ENCODE measurements at places on chromosomes 16 and 17.

DNA sequence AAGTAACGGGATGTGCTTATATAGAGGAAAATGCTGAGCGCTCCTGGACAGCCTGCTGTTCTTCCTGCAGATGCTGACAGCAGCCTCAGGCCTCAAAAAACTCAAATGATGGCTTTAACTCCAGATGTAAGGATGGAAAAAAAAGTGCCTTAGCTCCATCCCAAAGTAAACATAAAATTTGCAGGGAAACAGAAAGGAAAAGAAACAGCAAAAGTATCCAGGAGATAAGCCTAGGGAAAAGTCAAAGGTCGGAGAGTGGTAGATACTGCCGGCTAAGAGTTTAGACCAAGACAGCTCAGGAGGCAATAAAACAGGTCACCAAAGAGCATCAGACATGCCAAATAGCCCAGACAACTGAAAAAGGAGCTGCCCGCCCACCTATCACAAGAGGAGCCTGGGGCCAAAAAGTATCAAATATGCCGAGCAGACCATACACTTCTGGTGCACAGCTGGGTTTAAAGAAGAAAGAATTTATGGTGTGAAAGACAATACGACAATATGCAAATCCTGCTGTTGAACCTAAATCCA, 6.9 kb downstream of the KRT31 start:
- DNase-seq = no peak

- DNase-seq = no peak
These were observed 12.6 kb downstream of the CACNG1 start for GRCh38 chr17:67056746-67057490.

GRCh38 chr17:14038206-14038605, 31.1 kb upstream of the COX10 start:
- no peak for DNase-seq

GRCh38 chr16:72824761-72825160, 223.2 kb downstream of the ZFHX3 start:
- DNase-seq = no peak

GRCh38 chr17:4116516-4116915, 26.3 kb downstream of the ZZEF1 start:
- DNase-seq = no peak

- no peak for DNase-seq
These were observed 3.4 kb downstream of the MRTFB start for GRCh38 chr16:14074544-14074943.

DNA sequence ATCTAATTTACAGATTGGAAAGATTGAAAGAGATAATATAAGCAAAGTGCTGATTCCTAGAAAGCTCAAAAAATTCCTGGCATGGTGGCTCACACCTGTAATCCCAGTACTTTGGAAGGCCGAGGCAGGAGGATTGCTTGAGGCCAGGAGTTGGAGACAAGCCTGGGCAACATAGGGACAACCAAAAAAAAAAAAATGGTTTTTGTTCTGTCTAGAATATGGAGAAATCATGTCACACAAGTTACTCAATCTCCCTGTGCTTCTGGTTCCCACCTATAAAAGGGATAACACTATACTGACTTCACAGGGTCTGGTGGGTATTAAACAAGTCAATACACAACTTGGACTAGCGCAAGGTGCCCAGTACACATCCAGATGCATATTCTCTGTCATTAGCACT, 18.4 kb downstream of the ARHGAP17 start:
- no peak for DNase-seq

DNA sequence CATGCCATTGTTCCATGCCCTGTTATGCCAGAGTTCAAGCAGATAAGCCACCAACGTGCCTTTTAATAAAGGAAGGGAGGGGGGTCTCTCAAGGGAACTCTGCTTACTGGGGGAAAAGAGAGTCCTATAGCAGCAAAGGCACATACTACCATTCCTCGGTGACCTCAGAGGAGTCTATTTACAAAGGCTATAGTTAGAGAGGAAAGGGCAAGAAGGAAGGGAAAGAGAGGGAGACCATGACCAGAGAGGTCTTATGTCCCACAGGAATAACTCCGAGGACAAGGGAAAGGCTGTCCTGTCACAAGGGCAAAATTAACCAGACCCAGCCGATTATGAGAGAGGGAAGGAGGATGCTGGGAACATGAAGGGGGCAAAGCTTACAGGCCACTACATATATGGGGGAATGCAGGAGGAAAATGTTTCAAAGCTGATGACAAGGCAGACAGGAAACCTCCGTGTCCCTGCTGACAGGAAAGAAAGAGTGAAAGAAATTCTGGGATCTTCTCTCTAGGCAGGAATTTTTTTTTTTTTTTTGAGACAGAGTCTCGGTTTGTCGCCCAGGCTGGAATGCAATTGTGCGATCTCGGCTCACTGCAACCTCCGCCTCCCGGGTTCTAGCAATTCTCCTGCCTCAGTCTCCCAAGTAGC, 51.5 kb downstream of the HIC1 start:
- DNase-seq = no peak

DNA sequence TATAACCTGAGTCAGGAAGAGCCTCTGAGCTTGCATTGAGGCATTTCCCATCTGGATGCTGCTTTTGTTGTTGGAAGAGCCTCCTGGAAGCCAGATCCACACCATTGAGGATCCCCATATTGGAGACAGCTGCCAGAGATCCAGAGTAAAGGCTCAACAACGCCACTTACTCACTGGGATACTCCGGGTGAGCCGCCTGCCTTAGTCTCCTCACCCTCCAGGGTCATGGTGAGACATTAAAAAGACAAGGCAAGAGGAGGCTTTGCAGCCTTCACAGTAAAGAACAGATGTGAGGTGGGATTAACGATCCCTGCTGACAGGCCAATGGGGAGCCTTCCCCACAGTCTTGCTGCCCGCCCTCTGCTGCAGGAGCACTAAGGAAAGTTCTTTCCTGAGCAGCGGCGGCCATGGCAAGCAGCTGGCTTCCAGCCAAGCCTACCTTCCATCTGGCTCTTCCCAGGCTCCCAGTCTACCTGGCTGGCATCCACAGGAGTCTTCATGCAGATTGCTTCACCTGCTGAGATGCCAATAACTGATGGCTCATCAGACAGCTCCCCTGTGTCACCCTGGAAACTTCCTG, 198.5 kb downstream of the CYLD start:
- DNase-seq = no peak

DNA sequence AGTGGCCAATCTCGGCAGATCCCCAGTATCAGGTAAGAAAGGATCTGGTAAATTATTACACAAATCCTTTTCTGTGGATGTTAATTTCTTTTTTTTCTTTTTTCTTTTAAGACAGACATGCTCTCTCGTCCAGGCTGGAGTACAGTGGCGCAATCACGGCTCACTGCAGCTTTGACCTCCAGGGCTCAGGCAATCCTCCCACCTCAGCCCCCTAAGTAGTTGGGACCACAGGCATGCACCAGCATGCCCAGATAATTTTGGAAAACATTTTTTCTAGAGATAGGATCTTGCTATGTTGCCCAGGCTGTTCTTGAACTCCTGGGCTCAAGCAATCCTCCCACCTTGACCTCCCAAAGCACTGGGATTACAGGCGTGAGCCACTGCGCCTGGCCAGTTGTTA, 54.0 kb downstream of the GAS7 start:
- DNase-seq = no peak

- no peak for DNase-seq
These were observed 2.9 kb downstream of the CRHR1 start for GRCh38 chr17:45787044-45787443.

GRCh38 chr16:10181196-10182162, 749 bp downstream of the GRIN2A start:
- DNase-seq = peak; percentile 77

DNA sequence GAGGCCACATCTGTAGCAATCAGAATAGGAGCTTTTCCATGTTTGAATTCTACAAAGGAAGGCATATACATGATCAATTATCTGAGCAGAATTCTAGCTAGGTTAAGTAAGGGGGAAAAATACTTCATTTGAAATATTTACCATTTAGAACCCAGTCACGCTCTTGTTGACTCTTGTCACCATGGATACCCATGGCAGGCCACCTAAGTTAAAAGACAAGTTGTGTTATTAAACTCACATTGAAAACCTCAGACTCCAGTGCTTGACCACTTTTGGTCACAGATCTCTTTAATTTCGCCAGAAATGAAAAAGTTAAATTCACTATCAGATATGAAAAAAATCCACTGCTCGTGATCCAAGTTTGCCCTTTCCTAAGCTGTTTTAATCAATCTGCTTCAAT, 4.1 kb downstream of the DDX5 start:
- DNase-seq = no peak

DNA sequence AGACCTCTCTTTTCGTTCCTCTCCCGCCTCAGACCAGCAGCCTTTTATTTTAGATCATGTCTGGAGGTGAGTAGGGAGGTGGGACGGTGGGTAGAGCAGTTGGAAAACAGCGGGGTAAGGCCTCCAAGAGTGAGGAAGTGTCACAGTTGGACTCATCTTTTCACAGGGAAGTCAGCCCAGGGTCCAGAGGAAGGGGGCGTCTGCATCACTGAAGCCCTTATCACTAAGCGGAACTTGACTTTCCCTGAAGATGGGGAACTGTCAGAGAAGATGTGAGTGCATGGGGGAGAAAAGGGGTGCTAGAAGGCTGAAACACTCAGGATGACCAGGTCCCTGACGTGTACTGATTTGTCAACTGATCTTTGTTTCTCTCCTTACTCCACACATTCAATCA, 461 bp downstream of the LRRC46 start:
- DNase-seq = no peak

- no peak for DNase-seq
These were observed 54.4 kb downstream of the BPTF start for GRCh38 chr17:67879662-67880061.

DNA sequence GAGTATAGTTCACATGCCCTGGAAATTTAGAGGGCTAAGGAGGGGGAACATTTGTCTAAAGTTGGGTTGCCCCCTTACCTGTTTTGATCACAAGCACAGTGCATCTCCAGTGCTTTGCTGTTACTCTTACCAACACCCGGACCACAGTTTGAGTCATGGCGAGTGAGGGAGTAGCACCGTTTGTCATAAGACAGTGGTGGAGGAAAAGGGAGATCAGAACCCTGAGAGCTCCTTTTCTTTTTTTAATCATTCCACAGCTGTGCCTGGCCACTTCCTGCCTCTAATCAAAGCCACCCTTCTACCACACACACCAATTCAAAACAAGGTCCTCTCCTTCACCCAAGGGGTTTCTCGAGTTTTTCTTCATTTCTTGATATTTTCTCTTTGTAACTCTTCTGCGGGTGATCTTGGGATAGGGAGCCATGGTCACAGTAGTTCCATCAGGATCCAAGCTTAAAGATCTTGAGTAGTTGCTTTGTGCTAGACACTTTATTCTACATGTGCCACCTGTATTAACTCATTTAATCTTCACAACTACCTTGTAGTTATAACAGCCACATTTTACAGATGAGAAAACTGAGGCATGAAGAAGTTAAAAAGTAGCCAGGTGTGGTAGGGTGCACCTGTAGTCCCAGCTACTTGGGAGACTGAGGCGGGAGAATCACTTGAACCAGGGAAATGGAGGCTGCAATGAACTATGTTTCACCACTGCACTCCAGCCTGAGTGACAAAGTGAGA, 5.0 kb upstream of the MYL4 start:
- no peak for DNase-seq

- no peak for DNase-seq
These were observed 1.5 kb downstream of the BCL6B start for GRCh38 chr17:7024402-7024785.

- no peak for DNase-seq
These were observed 28.8 kb upstream of the PRKCB start for GRCh38 chr16:23807028-23807427.

GRCh38 chr16:12826559-12826958, 22.9 kb upstream of the CPPED1 start:
- DNase-seq = no peak

DNA sequence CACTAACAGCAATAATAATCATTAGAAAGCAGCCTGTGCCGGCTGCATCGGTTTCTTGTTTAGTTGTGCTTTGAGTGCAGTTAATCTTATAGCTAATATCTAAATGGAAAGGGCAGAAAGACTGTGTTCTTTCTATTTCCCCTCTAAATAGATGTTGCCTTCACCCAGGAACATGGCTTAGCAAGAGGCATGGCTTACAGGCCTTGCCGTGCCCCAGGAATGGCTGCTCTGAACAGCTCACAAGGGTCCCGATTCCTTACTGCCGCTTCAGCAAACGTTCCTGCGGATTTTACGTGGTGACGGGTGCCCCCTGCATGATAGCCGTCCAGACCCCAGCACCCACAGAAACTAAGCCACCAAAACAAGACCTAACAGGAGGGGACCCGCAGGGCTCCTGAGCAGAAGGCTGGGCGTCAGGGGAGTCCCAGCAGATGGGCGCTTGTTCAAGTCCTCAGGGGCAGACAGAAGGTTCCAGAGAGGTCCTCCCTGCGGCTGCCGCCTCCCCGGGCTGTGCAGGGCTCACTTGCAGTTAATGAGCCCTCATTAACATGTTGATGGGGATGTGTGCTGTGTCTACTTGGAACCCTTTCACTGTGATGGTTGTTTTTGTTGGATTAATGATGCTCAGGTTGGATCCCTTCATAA, 52.5 kb upstream of the ENPP7 start:
- DNase-seq = no peak

DNA sequence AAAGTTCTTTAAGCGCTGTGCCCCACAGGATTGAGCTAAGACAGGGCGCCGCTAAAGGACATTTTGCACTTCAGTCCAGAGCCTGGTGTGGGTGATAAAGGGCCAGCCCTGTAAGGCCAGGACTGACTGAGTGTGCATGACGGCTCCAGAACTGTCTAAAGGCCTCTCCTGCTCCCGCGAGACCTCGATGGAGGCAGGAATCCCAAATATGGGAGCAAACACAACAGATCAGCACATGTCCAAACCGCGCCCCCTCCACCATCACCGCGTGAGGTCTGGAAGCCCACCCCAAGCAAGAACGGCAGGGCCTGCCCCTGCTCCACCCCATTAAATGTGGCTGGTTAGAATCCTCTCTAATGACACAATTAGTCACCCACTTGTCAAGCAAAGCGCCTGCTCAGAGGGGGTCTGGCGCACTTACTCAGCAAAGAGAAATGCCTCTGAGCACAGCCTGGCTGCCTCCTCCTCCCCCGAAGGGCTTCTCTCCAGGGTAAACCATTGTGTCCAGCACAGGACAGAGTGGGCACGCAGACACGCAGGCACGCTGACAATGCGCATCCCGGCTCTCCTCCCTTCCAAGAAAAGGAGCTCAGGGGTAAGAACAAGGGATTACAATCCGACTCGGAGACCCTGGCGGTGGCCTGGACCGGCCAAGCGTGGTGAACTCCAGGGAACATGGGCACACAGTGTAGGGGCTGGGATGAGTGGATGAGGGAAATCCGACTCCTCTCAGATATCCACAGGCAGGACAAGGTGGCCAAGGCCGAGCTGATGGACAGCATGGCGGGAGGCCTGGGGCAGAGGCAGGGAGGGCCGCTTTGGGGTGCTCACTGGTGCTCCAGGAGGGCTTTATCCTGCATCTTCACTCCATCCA, 1.5 kb downstream of the MXRA7 start:
- no peak for DNase-seq

- DNase-seq = no peak
These were observed at the start of gene CCL2 for GRCh38 chr17:34254651-34255380. Gene CCL2, plus strand, starts transcription at chr17:34255285. Its CDS starts 65 bp downstream, at chr17:34255350.
